ENCODE measurements at places on chromosomes 2 and 18.

DNA sequence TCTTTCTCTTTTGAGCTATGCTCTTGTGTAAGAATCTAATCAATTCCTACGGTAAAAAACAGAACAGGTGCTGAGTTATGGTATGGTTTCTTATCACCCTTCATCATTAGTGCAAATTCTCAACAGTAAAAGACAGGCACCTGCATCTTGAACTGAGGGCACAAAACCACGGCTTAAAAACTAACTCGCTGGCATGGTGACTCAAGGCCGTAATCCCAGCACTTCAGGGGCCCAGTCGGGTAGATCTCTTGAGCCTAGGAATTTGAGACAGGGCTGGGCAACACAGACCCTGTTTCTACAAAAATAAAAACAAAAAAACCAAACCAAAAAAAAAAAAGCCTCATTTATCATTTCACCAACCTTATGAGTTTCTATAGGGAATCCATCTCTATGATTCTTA lies 33.3 kb downstream of the THAP4 start:
- DNase-seq, result no peak

DNA sequence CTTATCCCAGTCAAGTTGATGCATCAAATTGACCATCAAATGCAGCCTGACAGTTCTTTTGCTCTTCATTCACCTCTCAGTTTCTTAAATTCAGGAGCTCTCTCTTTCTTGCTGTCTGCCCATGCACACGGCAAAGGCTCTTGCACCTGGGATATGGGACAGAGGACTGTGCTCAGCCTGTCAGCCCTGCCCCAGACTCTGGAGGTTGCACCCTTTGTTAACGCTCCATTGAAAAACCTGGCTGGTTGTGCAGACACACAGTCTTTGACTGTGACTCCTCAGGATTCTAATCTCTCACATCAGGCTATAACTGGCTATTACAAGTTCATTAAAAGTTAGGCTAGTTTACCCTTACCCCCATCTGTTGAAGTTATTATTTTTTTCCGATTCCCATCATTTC lies 1032.5 kb downstream of the SOCS6 start:
- no peak for DNase-seq

DNA sequence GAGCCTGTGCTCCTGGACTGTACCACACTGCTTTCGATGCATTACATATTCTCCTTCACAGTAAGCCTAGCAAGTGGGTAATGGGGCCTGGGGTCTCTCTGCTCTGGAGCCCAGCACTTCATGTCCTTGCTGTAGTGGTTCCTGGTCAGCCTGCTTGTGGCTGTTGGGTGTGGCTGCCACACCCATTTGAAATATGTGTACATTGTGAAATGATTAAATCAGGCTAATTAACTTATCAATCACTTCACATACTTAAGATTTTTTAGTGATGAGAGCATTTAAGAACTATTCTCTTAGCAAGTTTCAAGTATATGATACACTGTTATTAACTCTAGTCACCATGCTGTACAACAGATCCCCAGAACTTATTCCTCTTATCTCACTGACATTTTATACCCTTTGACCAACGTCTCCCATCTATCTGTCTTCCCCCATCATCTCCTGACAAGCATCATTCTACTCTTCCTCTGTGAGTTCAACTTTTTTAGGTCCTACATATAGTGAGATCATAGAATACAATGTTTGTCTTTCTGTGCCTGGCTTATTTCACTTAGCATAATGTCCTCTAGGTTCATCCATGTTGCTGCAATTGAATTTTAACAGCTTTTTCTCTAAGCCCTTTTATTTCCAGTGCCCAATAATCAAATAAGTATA lies 92.1 kb downstream of the LYPD6 start:
- peak; percentile 86 for DNase-seq

DNA sequence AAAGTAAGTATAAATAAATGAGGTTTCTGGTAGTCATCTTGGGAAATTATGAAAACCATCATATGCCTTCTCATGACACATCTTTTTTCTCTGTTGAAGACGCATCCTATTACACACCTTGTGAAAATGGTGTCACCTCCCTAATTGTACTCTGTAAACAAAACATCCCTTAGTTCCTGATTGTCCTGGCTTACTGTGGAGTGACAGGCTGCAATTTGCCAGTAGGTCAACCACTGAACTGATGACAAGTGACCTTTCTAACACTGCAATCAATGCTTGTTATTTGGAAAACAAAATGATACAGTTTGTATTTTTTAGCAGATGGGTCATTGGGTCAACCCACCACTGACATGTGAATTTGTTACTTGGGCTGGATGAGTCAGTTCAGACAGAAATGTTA lies 219.5 kb downstream of the PTPRM start:
- DNase-seq, result no peak

GRCh38 chr18:22101731-22102130 lies 67.7 kb upstream of the GATA6 start:
- no peak for DNase-seq

DNA sequence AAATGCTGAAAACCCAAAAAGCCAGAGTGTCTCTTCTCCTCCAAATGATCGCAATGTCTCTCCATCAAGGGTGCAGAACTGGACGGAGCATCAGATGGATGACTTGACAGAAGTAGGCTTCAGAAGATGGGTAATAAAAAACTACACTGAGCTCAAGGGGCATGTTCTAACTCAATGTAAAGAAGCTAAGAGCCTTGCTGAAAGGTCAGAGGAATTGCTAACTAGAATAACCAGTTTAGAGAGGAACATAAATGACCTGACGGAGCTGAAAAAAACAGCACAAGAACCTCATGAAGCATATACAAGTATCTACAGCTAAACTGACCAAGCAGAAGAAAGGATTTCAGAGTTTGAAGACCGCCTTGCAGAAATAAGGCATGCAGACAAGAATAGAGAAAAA lies 9.7 kb upstream of the POLE4 start:
- DNase-seq, result no peak

GRCh38 chr2:106078096-106078495 lies 116.0 kb downstream of the UXS1 start:
- DNase-seq, result no peak

All from EL (cell line).